ENCODE measurements at places on chromosomes 2 and 18.

- DNase-seq = no peak
Observed at GRCh38 chr18:7174344-7175095, 56.4 kb upstream of the LRRC30 start.

- no peak for DNase-seq
Observed at GRCh38 chr2:5618271-5618670, 73.9 kb upstream of the SOX11 start.

DNA sequence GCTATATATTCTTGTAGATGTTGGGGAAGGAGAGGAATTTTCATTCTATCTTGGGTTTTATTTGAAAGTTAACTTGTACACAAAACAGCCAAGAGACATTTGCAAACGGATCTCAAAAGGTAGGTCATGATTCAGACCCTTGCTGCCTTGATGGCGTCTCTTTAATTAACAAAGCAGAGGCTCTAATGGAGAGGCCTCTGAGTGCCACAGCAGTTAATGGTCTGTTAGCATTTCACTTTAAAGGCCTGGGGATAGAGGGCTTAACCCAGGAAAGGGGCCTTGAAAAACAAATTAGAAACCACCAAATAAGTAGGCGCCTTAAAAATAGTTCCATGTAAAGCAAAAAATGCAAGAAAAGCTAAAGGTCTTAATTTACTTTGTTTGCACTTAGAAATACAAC is 836.9 kb upstream of the CELF4 start:
- DNase-seq = no peak

GRCh38 chr2:195299600-195299999 is 357.4 kb upstream of the SLC39A10 start:
- no peak for DNase-seq

GRCh38 chr2:237806334-237806733 is 7.8 kb downstream of the RBM44 start:
- DNase-seq = no peak

DNA sequence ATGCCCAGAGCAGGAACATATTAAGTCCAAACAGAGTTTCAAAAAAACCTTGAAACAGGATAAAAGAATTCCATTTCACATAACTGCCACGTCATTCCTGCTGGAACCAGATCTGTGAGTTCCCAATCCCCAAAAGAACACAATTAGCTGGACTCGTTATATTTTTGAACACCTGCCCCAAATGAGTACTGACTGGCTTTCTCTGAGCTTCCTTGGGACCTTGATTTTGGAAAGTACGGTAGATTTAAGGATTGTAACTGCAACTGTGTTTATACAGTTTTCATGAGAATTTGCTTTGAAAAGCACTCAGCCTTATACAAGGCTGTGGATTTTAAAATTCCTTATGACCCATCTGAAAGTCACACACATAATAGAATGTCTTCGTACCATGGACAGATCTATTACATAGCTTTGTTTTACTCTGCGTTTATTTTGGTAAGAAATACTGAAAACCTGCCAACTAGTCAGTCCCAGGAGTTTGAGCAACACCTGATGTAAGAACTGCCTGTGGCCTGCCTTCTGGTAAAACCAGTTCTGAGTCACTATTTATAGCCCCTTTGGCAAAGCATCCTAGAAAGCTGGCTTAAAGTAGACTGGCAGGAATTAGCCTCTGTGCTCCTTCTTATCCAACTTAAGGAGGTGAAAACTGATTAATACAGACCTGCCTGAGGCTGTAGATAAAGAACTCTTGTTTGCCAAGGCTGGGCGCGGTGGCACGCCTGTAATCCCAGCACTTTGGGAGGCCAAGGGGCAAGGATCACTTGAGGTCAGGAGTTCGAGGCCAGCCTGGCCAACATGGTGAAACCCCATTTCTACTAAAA is 48.1 kb downstream of the MERTK start:
- DNase-seq = no peak

DNA sequence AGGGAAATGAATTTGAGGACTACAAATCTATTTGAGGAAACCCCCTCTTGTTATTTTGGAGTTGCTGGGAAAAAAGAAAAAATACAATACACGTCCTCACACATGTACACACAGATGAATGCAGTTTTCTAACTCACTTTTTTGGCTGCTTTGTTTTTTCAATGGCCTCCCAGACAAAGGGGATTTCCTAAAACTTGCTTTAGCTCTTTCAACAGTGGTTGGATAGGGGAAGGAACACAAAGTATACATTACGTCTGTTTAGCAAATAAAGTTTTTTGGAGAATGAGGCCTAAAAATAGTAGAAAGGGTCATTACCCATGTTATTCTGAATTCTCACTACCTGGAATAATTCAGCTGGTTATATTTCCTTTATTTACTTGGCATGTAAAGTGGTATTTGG is 125.3 kb upstream of the ITGB6 start:
- DNase-seq = no peak

DNA sequence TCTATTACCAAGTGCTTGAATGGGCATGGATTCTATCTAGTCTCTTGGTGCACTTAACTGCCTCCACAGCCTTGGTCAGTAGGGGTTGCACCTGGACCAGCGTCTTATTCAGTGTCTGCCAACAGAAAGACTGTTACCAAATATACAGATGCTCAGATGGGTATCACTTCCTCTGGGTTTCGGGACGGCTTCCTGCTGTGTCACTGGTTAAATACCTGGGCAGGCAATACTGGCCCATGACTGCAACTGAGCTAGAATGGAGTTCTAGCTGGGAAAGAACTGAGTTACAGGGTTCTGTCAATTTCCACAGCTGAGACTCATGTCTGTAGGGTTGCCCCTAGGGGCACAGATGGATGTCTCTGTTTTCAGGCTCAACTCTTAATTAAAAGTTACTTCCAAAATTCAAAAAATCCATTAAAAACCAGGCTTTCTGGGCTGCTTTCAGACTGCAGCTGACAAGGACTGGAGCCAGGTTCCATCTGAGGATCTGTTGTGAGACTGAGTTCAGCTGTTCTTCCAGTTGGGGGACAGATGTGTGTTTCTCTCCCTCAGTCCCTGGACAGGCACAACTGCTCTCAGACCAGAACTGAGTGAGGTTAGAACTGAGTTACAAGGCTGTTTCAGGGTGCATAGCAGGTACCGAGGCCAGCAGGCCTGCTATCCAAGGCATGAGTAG is 789.6 kb upstream of the SLC8A1 start:
- DNase-seq = no peak

GRCh38 chr2:221095356-221095755 is 476.7 kb downstream of the EPHA4 start:
- no peak for DNase-seq

DNA sequence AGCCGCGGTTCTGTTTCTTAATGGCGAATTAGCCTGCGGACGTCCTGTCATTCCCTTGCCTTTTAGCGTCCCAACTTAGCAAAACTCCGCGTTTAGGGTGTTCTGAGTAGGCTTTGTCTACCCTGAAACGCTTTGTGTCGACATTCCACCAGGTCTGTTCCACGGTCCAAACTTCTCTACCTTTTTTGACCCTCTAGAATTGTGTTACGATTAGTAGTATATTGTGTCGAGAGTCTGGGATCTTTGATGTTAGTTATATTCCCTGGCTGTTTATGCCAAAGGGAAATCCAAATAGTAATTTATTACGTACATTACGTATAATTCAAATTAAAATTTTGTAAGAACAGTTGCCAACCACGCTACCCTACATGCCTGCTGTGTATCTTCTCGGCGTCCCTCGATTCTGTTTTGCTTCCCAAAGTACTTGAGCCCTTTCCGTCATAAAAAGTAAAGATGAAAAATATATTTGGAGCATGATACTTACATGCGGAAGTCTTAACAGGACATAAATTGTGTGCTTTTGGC is 495 bp upstream of the TTC32 start:
- no peak for DNase-seq

- DNase-seq = no peak
Observed at GRCh38 chr2:193270816-193271215, 1076.1 kb upstream of the TMEFF2 start.

DNA sequence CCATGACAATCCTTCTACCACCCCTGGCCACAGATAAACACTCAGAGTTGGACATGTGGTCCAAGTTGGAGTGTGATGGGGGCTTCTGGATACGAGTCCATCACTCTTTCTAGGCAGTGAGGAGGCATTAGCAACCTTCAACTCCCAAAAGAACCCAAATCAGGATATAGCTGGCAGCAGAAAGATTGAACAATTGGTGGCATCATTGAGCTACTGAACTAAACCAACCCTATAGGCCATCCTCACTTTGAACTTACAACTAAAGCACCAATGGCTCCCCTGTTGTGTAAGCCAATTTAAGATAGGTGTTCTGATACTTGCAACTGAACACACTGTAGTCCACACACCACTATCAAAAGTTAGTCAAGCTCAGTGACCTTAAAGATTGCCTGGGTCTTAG is 24.0 kb upstream of the MARCO start:
- no peak for DNase-seq

Data from stimulated activated CD4-positive, alpha-beta T cell treated with anti-CD3 and anti-CD28 coated beads, Interleukin-1b, Interleukin-23, amount 100 ng/mL, for 1 hour (primary cell).